Erythroblast (primary cell): ENCODE measurements at places on chromosomes 7 and 10.

DNA sequence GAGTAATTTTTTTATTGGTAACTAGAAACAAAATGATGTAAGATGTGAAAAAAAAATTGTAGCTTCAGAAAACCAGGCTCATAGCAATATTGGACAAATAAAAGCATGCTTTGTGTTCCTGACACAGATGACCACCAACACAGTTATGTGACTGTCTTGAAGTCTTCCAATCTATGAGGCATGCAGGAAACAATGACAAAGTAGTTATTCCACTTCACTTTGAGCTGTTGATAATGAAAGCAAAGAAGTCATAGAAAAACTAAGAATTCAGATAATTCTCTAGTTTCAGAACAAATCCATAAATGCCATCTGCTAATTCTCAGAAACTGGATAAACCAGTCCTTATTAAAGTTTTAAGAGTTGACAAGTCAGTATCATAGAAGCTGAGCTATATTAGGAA is 378.4 kb upstream of the SEMA3D start:
- no peak for DNase-seq

DNA sequence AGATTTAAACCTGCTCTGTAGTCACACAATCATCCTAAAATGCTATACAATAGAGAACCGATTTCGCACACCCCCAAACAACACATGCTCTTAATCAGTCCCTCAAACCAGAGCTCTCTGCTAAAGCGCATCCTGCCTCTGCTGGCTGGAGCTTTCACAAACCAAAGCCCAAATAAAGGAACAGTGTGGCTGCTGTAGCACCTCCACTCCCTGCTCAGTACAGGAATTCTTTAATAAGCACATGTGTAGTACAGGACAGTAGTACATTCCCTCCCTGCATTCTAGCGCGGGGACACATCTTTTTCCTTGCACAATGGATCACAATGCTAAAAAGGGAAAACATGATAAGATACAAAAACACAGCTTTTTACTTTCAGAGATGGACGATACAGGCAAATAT is 684.6 kb downstream of the MAGI2 start:
- DNase-seq: no peak

- DNase-seq: peak; percentile 83
Measured at GRCh38 chr10:77911535-77912123, 14.9 kb downstream of the DLG5 start.

GRCh38 chr7:104843198-104843597 is 170.8 kb upstream of the KMT2E start:
- DNase-seq: no peak

GRCh38 chr10:504121-504611 is 185.3 kb downstream of the DIP2C start:
- DNase-seq: no peak

GRCh38 chr7:16034353-16034752 is 347.9 kb upstream of the MEOX2 start:
- DNase-seq: no peak

GRCh38 chr10:49649936-49650723 is 29.3 kb upstream of the C10orf53 start:
- DNase-seq: no peak

DNA sequence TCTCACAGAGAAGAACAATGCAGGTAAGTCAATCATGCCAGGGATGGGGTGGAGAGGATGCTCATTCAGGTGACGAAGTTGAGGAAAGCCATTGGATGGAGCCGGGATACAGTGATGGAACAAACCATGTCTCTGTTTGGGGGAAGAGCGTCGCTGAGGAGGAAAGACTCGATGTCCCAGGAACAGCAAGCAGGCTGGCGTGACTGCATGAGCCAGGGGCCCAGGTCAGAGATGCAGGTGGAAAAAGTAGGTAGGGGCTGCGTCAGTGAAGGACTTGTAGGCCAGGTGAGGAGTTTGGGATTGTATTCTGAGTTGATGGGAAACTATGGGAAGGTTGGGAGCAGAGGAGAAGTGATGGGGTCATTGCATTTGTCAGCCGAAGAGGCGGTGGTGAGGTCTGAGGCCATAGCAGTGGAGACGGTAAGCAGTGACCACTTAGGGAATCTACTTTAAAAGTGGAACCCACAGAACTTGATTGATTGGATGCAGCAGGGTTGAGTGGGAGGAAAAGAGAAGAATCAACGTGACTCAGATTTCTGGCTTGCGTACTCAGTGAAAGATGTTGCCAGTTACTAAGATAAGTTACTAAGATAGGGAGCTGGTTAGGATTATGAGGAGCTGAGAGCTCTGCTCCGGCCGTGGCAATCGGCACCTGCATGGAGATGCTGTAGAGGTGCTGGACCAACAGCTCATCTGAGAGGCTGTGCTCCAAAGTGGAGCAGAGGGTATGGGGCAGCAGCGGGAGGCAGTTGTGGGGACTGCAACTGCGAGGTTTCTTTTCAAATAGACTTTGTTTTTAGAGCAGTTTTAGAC is 12.5 kb upstream of the IL2RA start:
- no peak for DNase-seq

- no peak for DNase-seq
Measured at GRCh38 chr7:144720149-144720548, 115.7 kb downstream of the TPK1 start.

DNA sequence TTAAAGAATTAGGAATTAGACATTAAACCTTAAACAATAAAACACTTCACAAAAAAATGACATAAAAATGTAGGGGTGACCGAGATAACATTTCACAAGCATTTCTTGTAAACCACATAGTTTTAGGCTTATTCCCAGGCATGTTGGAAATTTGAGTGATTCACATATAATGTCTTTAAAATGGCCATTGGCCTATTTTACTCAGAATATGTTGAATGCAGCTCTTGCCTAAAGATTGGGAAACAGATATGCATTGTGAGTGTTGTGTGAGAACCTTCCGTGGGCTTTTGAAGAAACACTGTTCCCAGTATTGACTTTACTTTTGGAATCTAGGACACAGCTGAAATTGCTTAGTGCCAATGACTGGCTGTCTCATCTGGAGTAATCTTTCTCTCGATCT is 79.6 kb downstream of the ARL5B start:
- no peak for DNase-seq

- DNase-seq: no peak
Measured at GRCh38 chr7:45118292-45118691, 6.8 kb upstream of the TBRG4 start.

GRCh38 chr7:7967886-7968543 is 581 bp upstream of the GLCCI1 start:
- peak; percentile 57 for DNase-seq

GRCh38 chr10:129850316-129850715 is 113.8 kb downstream of the EBF3 start:
- DNase-seq: no peak

DNA sequence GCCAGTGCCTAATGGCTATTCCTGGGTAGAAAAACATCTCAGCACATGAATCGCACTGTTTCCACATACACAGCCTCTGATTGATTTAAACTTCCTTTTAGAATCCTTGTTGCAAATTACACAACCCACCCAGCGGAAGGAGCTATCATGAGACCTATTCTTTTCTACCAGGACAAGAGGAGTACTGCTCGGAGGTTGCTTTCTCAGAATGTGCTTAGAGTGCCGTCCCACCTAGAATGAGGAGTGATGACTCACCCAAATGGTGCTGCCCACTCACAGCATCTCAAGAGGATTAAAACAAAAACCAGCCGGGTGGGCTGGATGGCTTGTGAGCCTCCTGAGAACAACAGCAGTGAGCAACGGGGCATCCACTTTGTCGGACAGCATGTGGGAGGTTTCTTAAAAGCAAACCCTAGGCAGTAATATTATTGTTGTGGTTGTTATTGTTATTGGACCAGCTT is 128.9 kb downstream of the DGKI start:
- DNase-seq: no peak

GRCh38 chr7:21722371-21722770 is 179.5 kb downstream of the DNAH11 start:
- DNase-seq: no peak

DNA sequence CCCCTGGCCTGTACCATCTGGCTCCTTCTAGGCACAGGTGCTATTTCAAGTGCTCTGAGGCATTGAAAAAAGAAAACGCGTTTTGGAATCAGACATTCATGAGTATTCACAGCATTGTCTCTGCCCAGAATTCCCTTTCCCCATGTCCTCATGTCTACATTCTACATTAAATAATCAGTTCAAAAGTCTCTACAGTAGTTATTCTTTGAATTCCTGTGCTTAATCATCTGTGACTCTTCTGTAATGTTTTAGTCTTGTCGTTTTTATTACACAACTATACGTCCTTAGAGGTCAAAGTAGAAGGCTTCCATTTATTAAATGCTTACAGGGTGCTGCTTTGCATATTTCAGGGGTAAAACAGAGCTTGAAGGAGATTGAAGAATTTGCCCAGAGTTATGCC is 95.7 kb downstream of the BICC1 start:
- no peak for DNase-seq

- DNase-seq: no peak
Measured at GRCh38 chr10:5624701-5625100, 41.7 kb downstream of the ASB13 start.

DNA sequence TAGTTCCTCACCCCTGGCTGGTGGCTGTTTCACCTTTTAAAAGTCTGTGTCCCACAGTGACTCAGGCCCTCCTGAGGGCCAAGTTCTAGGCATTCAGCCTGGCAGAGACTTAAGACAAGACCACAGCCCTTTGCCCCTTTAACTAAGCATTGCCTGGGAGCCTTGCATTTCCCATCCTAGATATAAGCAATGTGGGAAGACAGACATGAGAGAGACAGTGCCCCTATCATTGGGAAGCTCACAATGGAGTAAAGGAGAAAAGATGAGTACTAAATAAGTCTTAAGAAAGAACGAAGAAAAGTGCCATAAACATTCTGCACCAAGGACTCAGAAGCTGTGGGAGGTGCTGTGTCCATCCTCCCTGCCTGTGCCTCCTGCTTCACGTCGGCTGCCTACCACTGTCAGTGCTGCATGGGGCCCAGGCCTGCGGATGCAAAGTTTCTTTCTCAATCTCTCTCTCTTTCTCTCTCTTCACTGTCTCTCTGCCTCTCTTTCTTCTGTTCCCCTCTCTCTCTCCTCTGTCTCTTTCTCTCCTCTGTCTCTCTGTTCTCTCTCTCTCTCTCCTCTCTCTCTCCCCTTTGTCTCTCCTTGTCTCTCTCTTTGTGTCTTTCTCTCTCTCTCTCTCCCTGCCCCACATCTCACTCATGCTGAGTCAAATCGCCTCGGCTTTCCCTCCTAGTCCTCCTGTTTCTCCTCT is 21.5 kb downstream of the GPRIN2 start:
- no peak for DNase-seq

- DNase-seq: peak; percentile 88
Measured at GRCh38 chr10:124403548-124403947, 15.2 kb downstream of the OAT start.

DNA sequence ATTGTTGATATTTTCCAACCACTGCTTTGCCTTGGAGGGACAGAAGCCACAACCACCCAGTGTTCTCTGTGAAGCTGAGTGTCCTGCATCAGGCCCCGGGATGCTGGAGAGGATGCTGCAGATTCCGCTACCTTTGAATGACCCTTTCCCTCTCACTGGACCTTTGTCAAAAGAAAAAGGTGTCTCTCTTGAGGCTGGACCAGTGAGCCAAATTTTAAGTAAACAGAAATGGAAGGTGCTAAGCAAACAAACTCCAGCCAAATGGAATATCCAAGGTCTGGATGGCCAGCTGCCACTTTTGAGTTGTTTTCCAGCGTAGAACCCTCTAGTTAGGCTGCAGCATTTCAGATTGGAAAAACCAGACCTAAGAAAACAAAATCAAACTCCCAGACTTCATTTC is 145.5 kb downstream of the TRIL start:
- DNase-seq: no peak

DNA sequence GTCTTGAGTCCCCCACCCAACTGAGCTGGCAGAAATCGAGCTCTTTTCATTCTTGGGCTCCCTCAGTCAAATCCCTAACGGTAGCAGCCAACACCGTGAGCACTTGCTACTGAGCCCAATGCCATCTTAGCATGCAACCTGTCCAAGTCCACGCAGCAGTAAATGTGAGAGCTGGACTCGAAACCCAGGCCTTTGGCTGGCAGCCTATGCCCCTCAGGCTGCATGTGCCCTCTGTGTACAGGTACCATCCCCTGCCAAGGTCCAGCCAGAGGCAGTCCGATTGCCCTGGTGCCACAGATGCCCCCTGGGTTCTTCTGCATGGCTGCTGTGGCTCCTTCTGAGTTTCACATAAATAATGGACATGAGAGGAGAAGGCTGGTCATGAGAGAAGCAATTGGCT is 1.2 kb upstream of the TMEM273 start:
- no peak for DNase-seq

DNA sequence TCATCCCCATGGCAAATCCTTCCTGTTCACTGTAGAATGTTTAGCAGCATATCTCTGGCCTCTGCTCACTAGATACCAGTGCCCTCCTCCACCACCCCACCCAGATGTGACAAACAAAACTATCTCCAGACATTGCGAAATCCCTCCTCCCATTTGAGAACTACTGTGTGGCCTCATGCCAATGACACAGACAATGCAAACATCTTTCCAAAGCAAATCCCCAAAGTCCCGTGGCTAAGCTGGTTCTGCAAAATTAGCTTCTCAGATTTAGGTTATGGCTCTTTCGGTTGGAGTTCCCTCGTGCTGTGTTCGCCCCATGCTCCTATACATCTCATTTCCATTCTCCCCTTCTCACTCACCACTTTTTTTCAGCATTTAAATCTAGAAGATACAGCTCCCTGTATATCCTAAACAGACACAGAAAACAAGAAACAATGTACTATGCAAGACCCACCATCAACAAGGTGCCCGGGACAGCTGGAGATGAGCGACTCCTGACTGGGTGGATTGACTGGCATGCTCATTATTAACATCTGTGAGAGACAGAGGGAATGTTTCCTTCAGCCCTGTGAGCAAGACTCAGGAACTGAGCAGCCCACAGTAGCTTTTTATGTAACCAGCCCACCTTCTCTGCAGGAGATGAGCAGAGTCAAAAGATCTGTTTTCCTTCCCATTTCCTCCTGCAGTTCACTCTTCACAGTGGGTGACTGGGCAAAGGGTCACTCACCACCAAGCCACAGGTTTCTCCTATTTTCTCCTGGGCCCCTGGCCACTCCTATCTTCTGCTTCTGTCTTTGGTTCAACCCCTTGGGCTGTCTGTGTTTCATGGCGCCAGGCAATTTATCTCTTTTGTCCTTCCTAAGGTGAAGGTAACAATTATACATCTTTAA is 225.7 kb upstream of the AOAH start:
- DNase-seq: peak; percentile 27

GRCh38 chr10:20858292-20859124 is 38.6 kb downstream of the NEBL start:
- DNase-seq: no peak

DNA sequence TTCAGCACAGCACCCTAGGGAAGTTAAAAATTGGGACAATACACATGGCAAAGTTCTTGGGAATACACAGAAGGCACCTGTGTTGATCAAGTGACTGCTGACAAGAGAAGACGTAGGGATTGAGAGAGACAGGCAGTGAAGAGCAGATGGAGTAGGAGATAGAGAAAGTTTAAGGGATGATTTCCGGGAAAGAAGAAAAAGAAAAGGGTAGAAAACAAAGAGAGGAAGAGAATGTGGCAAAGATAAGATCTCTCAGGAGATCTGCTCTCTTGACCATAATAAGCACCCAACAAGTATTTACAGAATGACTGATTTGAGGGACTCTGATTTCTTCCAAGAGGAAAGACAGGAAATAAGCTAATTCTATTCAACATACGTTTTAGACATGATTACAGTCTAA is 15.1 kb upstream of the RALA start:
- no peak for DNase-seq
